C1 segment of cervical spinal cord (tissue), 14 donors: ENCODE measurements at places on chromosomes 13 and 19.

DNA sequence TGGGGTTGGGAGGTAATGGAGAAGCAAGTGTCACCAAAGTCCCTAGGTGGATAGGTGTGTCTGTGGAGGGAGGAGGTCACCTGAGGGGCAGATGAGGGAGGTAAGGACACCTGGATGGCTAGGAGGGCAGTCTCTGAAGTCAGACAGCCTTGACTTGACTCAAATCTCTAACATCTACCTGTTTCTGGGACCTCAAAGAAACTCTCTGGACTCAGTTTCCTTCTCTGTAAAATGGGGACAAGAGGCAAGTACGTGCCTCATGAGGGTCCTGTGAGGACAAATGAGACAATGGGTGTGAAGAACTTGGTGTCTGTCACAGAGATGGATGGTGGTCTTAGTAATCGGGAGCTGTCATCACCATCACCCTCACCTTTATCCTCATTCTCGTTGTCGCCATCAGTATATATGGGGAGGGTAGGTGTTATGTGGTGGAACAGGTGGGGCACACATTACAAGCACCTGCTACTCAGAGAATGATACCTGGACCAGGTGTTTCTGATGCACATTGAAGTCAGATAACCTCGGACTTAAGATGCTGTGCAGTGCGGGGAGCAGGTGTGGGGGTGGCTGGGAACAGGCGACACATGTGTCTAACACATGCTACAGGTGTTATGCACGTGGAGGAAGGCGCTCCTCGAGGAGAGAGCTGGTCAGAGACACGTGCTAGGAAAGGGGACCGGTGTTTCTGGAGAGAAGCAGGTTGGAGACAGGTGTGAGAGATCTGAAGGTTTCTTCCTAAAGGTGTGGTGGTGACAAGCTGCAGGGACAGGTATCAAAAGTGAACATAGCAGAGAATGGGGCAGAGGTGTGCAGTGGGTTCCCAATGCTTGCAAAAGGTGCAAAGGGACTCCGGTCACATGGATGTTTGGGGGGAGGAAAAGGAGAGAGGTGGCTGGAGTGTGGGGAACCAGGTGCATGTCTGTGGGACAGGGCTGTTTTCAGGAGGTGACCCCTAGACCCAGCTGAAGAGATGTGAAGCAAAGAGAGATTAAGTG is 3.8 kb downstream of the ERFL start:
- DNase-seq, result no peak

DNA sequence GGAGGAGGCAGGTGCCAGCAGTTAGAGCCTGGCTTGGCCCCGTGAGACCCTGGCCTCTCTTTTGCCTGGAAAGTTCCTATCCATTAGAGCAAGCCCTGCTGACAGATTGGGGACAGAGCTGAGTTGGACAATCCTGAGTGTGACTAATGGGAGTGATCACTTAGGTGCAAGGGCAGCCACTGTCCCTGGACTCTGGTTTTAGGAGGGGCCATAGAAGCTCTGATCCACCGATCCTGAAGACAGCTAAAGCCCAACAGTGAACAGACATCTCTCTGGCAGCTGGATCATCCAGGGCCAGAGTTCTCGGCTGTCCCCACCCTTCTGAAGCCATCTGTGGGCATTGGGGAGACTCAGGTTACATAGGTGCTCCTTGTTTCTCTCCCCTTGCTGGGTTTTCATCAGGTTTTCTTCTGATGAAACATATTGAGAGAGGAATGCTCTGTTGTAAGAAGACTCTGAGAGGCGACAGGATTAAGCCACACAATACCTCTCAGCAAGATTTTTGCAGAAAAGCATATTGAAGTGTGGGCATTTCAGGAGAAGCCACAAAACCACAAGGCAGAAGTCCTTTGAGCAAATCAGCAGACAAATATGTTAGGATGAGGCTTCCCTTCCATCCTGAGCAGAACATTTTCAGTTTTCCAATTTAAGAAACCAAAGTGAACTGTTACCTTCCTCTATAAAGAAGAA is 288.0 kb upstream of the MAB21L1 start:
- DNase-seq, result no peak

DNA sequence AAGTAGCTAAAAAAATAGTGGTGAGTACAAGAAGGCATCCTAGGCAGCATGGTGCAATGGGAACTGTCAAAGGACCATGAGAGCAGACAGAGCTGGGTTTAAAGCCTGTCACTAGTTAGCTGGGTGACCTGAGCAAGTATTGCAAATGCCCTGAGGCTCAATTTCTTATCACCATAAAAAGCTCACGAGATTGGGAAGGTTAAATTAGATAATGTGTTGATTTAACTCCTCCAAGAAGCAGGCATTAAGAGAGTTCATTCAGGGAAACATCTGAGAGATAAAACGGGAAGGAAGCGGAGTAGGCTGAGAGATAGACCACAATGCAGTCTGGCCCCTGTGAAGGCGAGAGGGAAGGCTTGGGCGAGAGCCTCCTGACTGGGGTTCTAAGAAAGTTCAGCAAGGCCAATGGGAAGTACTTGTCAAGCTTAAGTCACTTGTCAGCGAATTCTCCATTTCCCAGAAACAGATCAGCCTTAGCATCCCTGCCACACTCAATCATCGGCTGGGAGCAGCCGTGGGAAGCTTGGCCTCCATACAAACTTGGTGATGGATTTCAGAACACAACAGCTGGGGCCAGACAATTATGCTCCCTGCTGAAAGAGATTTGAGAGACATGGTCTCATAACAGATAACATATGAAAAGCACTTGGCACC is 105.5 kb downstream of the POU4F1 start:
- DNase-seq, result no peak

DNA sequence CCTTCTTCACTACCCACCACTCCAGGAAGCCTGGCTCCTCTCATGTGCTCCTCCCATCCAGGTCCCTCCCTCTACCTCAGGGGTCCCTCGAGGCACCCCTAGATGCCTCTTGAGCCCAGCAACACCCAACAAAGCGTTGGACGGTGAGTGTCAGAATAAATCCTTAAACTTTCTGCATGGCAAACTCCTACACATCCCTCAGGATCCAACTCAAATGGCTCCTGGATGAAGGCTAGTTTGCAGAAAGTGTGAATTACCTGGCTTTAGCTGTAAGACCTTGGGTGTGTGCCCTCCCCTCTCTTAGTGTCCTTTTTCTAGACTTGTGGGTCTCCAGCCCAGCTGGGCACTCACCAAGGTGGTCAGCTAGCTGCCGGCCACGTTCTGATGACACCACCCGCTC is 5.4 kb downstream of the MPV17L2 start:
- DNase-seq, result no peak

DNA sequence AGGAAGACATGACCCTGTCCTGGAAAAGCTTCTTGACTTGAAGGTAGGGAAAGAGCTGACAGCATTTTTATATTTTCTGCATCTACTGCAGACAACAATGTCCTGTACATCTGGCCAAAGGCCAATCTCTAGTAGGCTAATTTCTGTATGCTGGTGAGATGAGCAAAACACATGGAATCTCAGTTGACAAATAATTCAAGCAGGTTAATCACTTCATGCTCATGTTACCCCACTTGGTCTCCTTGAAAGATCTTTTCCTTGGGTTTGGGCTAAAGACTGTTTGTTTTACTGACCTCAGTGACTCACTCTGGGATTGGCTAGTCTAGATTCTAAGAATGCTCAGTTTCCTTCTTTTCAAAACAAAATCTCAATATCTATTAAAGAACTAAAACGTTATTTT is 298.8 kb downstream of the LMO7 start:
- DNase-seq, result no peak

DNA sequence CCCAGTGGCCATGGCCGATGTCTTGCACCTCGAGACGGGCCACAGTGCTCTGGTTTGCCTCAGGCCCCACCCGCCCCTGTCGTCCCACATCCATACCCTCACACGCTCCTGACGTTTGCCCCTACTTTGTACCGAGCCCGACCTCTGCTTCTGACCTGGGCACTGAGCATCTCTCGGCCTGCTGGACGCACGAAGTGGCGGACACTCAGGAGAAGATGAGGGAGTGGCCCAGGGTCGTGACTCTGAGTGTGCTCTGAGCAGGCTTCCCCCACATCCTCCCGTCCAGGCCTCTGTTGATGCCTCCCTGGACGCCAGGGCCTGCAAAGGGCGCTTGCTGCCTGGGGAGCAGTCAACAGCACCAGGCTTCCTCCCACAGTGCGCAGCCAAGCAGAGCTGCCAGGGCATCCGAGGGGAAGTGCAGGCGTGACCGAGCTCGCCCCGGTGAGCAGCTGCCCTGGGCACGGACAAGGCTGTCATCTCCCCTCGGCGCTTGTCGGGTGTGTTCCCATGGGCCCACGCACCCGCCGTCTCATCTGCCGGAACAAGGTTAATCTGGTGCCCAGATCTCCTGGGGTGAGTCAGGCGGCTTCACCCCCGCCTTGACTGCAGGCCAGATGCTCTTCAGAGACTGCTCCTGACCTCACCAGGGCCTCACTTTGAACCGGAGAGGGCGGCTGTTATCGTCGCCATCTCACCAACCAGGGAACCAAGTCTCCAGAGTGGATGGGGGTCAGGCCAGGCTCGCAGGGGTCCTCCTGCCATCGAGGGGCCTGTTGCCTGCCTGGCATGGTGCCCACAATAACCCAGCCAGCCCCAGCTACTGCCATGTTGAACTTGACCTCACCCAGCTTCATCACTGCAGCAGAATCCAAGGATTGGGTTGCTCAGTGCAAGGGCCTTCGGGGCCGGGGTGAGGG is 27.2 kb downstream of the COMP start:
- DNase-seq, result peak; percentile 35

GRCh38 chr19:29685326-29685725 is 20.1 kb downstream of the PLEKHF1 start:
- DNase-seq, result no peak

GRCh38 chr19:10552510-10553053 is 8.9 kb downstream of the ATG4D start:
- DNase-seq, result no peak

DNA sequence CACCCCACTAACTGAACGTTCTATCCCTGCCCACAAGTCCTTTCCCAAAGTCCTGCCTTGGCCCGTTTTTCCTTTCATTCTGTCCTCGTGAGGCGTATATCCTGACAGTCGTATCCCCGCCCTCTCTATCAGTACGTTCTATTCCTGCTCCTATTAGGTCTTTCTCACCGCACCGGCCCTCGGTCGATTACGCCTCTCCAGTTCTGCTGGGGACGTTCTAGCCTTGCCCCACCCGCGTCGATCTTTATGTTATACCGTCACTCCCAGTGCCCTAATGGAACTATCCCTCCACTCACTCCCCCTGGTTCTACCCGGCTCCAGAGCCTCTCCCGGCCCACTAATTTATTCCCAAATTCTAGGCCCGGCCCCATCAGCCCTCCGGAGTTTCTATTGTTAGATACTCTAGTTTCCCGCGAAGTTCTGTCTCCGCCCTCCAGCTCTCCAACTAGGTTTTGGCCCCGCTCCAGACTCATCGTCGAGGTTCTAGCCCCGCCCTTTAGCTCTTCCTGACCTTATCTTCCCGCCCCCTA is 2.0 kb downstream of the PLAUR start:
- DNase-seq, result no peak

GRCh38 chr19:55457683-55458457 is 3.6 kb downstream of the ISOC2 start:
- DNase-seq, result no peak

GRCh38 chr19:35832054-35832453 is 19.4 kb upstream of the PRODH2 start:
- no peak for DNase-seq

DNA sequence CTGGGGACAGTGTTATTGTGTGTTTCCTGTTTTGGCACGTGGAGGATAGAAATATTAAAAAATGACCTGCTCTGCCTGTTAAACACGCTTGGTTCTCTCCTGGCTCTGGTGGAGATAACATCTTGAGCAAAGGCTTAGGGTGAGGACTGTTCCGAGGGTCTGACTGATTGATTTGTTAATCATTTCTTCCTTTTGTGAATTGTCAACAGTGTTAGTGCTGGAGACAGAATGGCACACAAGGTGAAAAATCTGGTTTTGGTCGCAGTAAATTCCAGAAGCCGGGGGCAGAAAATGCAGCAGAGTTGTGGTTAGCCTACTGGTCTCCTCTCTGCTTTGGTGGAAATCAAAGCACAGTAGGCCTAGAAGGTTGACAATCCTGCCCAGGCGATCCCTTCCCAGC is 163.6 kb downstream of the FGF9 start:
- DNase-seq, result no peak

DNA sequence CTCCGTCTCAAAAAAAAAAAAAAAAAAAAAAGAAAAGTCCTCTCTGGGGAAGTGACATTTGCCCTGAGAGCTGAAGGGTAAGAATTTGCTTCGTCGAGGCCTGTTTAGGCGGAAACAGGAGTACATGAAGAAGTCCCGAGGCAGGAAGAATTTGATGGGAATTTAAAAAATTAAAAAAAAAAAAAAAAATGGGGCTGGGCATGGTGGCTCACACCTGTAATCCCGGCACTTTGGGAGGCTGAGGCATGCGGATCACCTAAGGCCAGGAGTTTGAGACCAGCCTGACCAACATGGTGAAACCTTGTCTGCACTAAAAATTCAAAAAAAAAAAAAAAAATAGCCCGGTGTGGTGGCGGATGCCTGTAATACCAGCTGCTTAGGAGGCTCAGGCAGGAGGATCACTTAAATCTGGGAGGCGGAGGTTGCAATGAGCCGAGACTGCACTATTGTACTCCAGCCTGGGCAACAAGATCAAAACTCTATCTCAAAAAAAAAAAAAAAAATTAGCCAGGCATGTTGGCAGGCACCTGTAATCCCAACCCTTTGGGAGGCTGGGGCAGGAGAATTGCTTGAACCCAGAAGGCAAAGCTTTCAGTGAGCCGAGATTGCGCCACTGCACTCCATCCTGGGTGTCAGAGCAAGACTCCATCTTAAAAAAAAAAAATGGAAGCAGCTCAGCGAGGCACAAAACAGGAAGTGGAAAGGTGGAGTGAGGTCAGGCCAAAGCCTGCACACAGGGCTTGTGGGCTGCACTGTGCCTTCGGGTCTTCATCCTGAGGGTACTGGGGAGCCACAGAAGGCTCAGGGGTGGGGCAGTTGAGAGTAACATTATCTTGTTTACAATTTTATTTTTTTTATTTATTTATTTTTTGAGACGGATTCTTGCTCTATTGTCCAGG is 4.9 kb downstream of the BAX start:
- no peak for DNase-seq

GRCh38 chr13:75635101-75635827 is 866 bp upstream of the LMO7 start:
- no peak for DNase-seq

- DNase-seq, result no peak
Observed at GRCh38 chr13:113074401-113074800, 31.2 kb upstream of the F7 start.

GRCh38 chr19:15288146-15288963 is 44.0 kb downstream of the BRD4 start:
- DNase-seq, result peak; percentile 36

DNA sequence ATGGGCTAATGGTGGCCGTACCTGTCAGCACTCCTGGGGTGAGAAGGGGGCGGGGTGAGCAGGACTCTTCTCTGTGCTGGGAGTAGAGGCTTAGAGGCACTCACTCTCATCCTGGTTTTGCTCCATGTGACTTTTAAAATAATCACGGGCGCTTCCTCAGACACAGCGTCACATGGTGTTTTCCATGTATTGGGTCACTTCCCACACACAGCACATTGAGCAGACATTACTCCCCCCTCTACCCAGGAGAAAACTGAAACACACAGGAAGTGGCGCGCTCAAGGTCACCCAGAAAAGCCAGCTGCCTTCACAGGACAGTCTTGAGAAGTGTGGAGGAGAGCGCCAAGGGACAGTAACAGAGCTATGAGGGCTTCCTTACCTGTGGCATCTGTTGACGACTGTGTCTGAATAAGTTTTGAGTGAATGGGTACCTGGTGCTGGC is 23.2 kb downstream of the SPATA13 start:
- no peak for DNase-seq

- DNase-seq, result no peak
Observed at GRCh38 chr13:97979051-97979450, 25.6 kb downstream of the IPO5 start.
